Psoas muscle (tissue), 8 donors: ENCODE measurements at places on chromosomes 11 and 22. TPM values are rescaled to one million over a fixed set of nuclear protein-coding genes. Genes with fewer than 3 reads are reported as not detected.

Gene OLFML1
- polyA plus RNA-seq = 1.5 TPM

Gene NTM
- 0.07 TPM for polyA plus RNA-seq

Gene BEST1
- 1.3 TPM for polyA plus RNA-seq

Gene KLHL35
- 0.56 TPM for polyA plus RNA-seq

Gene SIPA1
- polyA plus RNA-seq = 17.4 TPM

Gene FERMT3
- polyA plus RNA-seq = 2.5 TPM
